ENCODE measurements at places on chromosomes 13 and 19.

GRCh38 chr13:43545317-43545874 is 241.4 kb downstream of the ENOX1 start:
- no peak overlapping the region for H3K4me3 ChIP-seq
- peaks cover 9% of the 10 kb centered on the region for H3K4me1 ChIP-seq
- no peaks in the 10 kb centered on the region for H3K27me3 ChIP-seq
- no peaks in the 10 kb centered on the region for H3K36me3 ChIP-seq
- H3K27ac ChIP-seq = peak overlapping the region; percentile 71

GRCh38 chr13:110616103-110617101 is 1.1 kb downstream of the NAXD start:
- peaks cover 11% of the 10 kb centered on the region for H3K4me1 ChIP-seq
- H3K36me3 ChIP-seq = no peaks in the 10 kb centered on the region
- DNase-seq = no peak
- H3K4me3 ChIP-seq = peak overlapping the region; percentile 91

DNA sequence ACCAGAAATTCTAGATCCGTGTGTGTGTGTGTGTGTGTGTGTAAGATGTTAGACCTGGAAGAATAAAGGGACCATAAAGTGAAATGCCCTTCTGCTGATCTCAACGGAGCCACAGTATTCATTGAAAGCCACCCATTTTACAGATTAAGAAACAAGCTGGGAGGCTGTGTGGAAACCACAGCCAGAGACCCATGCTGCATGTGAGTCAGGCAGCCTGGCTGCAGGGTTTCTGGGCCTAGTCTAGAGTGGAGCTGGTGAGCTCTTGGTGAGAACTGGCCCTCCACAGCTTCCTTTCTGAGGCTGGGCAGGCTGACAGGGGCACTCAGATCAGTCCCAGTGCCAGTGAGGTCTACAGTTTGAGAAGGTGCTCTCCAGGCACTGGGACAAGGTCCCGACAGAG is 75.3 kb downstream of the SERP2 start:
- H3K27ac ChIP-seq = no peak overlapping the region
- H3K4me3 ChIP-seq = no peak overlapping the region
- peaks cover 3% of the 10 kb centered on the region for H3K36me3 ChIP-seq
- no peaks in the 10 kb centered on the region for H3K27me3 ChIP-seq
- no peaks in the 10 kb centered on the region for H3K4me1 ChIP-seq
- no peak for DNase-seq

GRCh38 chr19:5844456-5845433 is 5.2 kb upstream of the FUT6 start:
- H3K27me3 ChIP-seq = no peaks in the 10 kb centered on the region
- H3K27ac ChIP-seq = no peak overlapping the region
- no peak for DNase-seq
- H3K36me3 ChIP-seq = no peaks in the 10 kb centered on the region
- H3K4me3 ChIP-seq = no peak overlapping the region

GRCh38 chr13:49395878-49396380 is 47.9 kb downstream of the CAB39L start:
- peak overlapping the region; percentile 72 for H3K27ac ChIP-seq
- H3K27me3 ChIP-seq = no peaks in the 10 kb centered on the region
- no peak overlapping the region for H3K4me3 ChIP-seq
- no peaks in the 10 kb centered on the region for H3K36me3 ChIP-seq

DNA sequence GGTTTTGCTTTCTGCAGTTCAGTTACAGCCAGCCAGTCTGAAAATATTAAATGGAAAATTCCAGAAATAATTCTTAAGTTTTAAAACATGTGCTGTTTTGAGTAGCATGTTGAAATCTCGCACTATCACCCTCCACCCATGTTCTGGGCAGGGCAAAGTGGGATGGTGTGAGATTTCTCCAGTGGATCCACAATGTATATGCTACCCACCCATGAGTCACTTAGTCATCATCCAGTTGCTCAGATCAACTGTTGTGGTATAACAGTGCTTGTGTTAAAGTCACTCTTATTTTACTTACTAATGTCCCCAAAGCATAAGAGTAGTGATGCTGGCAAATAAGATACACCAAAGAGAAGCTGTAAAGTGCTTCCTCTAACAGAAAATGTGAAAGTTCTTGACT is 56.4 kb downstream of the CYSLTR2 start:
- H3K4me3 ChIP-seq = no peak overlapping the region
- no peak for DNase-seq
- H3K36me3 ChIP-seq = no peaks in the 10 kb centered on the region
- no peaks in the 10 kb centered on the region for H3K4me1 ChIP-seq
- no peaks in the 10 kb centered on the region for H3K27me3 ChIP-seq

- H3K4me3 ChIP-seq = no peak overlapping the region
- H3K36me3 ChIP-seq = no peaks in the 10 kb centered on the region
- H3K27ac ChIP-seq = no peak overlapping the region
- DNase-seq = no peak
- H3K27me3 ChIP-seq = no peaks in the 10 kb centered on the region
These were observed 3.5 kb upstream of the TLE5 start for GRCh38 chr19:3065675-3066357.

DNA sequence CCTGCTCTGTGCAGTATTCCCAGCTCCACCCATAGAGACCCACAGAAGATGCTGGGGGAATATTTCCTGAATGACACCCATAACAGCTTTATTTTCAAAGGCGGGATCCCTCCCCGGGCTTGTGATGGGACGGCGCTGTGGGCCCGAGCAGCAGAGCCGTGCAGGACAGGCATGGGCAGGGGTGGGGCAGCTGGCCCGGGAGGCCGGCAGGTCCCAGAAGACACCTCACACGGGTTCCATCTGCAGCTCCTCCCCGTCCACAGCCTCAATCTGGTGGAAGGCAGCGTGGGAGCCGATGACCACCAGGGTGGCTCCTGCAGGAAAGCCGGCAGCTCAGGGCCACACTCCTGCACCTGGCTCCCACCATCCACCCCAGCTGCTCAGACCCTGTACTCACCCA is 2.5 kb downstream of the RABAC1 start:
- no peaks in the 10 kb centered on the region for H3K27me3 ChIP-seq
- DNase-seq = no peak
- peaks cover 10% of the 10 kb centered on the region for H3K4me1 ChIP-seq
- no peaks in the 10 kb centered on the region for H3K36me3 ChIP-seq
- H3K27ac ChIP-seq = no peak overlapping the region
- no peak overlapping the region for H3K4me3 ChIP-seq

DNA sequence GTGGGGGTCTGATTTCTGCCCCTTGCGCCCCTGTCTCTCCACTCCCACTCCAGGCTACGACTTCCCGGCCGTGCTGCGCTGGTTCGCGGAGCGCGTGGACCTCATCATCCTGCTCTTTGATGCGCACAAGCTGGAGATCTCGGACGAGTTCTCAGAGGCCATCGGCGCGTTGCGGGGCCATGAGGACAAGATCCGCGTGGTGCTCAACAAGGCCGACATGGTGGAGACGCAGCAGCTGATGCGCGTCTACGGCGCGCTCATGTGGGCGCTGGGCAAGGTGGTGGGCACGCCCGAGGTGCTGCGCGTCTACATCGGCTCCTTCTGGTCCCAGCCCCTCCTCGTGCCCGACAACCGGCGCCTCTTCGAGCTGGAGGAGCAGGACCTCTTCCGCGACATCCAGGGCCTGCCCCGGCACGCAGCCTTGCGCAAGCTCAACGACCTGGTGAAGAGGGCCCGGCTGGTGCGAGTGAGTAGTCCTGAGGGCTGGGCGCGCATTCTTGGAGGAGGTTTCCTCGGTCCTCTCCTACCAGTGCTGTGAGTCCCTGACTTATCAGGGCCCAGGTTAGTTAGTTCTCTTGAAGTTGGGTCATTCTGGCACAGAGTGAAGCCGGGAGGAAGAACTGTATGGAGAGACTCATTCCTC is 12.7 kb downstream of the EHD2 start:
- H3K27me3 ChIP-seq = no peaks in the 10 kb centered on the region
- H3K36me3 ChIP-seq = no peaks in the 10 kb centered on the region
- H3K4me3 ChIP-seq = no peak overlapping the region
- H3K4me1 ChIP-seq = peaks cover 24% of the 10 kb centered on the region
- peak overlapping the region; percentile 46 for H3K27ac ChIP-seq

- DNase-seq = no peak
- H3K4me3 ChIP-seq = no peak overlapping the region
- no peaks in the 10 kb centered on the region for H3K36me3 ChIP-seq
These were observed 4.5 kb downstream of the DACH1 start for GRCh38 chr13:71862459-71862943.

DNA sequence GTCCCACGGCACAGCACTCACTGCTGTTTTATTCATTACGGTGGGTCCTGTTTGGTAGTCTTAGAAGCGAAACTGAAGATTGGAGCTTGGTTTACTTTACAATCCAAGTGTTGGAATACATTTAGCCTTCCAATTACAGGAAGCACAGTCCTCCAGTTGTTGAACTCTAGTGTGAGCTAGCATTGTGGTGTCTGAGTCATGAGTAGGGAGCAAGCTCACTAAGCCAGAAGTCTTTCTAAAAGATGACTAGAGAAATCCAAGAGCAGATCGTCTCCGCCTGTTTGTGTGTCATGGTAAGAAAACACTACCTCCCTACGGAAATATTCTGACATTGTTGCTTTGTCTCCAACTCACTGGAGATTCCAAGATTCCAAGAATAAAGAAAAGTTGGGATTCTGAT is 10.1 kb upstream of the SHISA2 start:
- H3K27ac ChIP-seq = no peak overlapping the region
- no peaks in the 10 kb centered on the region for H3K27me3 ChIP-seq
- no peaks in the 10 kb centered on the region for H3K36me3 ChIP-seq
- no peak for DNase-seq
- no peak overlapping the region for H3K4me3 ChIP-seq

DNA sequence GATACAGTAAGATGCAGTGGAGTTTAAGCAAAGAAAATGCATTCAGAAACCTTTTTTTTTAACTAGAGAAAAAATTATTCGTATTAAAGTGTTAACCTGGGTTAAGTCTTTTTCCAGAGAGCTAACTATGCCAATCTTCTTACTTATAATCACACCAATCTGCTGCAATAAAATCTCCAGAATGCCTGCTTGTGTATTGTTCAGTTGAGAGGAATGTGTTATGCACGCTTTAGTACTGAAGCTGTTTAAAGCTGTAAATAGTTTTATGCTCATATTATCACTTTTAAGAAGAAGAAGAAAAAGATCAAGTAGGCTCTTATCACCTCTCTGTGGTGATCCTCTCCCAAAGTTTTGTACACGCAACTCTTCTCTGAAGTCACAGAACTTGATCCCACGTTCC is 528.7 kb downstream of the RFC3 start:
- no peak overlapping the region for H3K27ac ChIP-seq
- H3K4me1 ChIP-seq = no peaks in the 10 kb centered on the region
- no peaks in the 10 kb centered on the region for H3K27me3 ChIP-seq
- no peak overlapping the region for H3K4me3 ChIP-seq
- no peak for DNase-seq

DNA sequence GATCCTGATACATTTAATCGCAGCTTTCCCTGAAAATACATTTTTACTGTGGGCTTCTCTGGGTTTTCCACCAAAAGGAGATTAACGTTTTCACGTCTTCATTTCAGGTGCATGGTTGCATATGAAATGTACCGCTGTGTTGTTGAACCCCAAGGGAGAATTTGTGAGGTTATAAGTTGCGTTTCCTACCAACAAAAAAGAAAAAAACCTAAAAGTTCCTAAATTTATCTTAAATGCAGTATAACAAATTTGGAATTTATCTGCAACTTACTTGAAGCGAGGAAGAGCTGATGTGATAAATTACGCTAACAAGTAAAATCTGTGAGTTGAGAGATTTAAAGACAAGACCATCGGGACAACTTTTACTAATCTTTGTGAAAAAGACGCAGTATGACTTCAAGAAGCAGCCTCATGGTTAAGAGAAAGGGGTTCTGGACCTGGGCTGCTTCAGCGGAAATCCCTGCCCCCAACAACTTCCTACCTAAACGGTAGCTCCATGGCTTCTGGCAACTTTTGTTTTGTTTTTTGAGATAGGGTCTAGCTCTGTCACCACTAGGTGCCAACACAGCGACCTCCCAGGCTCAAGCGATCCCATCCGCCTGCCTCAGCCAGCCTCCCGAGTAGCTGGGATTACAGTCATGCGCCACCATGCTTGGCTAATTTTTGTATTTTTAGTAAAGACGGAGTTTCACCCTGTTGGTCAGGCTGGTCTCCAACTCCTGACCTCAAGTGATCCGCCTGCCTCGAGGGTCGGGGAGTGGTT is 958 bp upstream of the OBI1 start:
- DNase-seq = no peak
- H3K4me1 ChIP-seq = no peaks in the 10 kb centered on the region
- H3K36me3 ChIP-seq = no peaks in the 10 kb centered on the region

- no peaks in the 10 kb centered on the region for H3K36me3 ChIP-seq
- no peaks in the 10 kb centered on the region for H3K27me3 ChIP-seq
- no peak overlapping the region for H3K27ac ChIP-seq
- H3K4me1 ChIP-seq = no peaks in the 10 kb centered on the region
These were observed 303.4 kb downstream of the GPC6 start for GRCh38 chr13:93529961-93530360.

DNA sequence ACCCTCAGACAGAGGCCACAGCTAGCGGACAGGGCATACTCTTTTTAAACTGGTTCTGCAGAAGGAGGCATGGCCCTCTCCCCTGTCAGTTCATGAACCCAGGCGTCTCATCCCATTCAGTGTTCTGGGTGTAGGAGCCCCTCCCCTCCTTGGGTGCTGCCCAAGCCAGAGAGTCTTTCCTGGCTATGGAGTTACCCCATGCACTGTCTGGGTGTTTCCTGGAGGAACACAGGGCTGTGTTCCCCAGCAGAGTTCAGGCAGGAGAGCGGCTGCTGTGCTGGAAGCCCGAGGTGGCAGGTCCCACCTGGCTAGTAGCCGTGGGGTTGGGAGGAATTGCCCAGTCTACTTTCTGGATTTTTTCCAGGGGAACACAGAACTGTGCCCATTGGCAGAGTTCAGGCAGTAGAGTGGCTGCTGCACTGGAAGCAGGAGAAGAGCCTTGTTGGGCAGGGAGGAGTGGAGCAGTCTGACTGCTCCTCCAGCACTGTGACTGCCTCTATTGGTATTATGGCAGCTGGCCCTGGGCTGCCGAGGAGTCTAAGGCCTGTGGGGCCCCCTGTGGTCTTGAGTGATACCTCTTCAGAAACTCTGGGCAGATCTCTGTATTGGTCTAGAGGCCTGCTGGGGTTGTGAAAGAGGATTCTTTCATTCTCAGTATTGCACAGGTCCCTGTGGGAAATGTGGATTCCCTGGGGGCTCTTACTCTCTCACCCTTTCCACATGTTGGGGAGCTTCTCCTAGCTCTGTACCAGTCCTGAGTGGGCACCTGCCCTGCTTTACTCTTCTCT is 168.3 kb downstream of the PCDH20 start:
- H3K4me3 ChIP-seq = no peak overlapping the region
- H3K4me1 ChIP-seq = no peaks in the 10 kb centered on the region
- no peaks in the 10 kb centered on the region for H3K36me3 ChIP-seq
- DNase-seq = no peak
- H3K27ac ChIP-seq = no peak overlapping the region
- no peaks in the 10 kb centered on the region for H3K27me3 ChIP-seq

DNA sequence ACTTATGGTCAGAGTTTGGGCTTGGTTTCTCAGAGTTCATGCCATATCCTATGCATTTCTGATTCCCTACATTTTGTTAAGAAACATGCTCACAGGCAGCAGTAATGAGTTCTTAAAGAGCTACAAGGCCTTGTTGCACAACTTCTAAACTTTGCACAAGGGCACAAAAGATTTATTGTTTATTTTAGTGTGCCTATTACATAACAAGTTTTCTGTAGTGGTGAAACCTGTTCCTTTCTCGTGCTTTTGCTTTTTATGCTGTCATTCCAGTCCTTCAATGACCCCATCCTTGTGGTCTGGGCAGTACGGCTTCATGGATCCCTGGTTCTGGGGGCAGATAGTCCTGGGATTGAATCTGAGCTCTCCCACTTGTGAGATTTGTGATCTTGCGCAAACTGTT is 17.8 kb downstream of the ZNF507 start:
- H3K4me3 ChIP-seq = no peak overlapping the region
- no peaks in the 10 kb centered on the region for H3K36me3 ChIP-seq
- H3K4me1 ChIP-seq = no peaks in the 10 kb centered on the region
- no peak for DNase-seq
- H3K27me3 ChIP-seq = no peaks in the 10 kb centered on the region
- H3K27ac ChIP-seq = no peak overlapping the region
